Osteoblast (primary cell): ENCODE measurements at places on chromosomes 16 and 17. TPM values are rescaled to one million over a fixed set of nuclear protein-coding genes. Genes with fewer than 3 reads are reported as not detected.
A peak's percentile ranks its signal among the peaks of the same experiment; 100 is the strongest.

The KRT36 gene
- total RNA-seq = 0.36 TPM in 1 of 2 replicates, not detected in the other

- H3K27me3 ChIP-seq = no peaks in the 10 kb centered on the region
- no peak overlapping the region for H3K4me3 ChIP-seq
- DNase-seq = peak; percentile 89
- peaks cover 72% of the 10 kb centered on the region for H3K36me3 ChIP-seq
- H3K27ac ChIP-seq = no peak overlapping the region
- peaks cover 5% of the 10 kb centered on the region for H3K4me1 ChIP-seq
These were observed 356.2 kb downstream of the SEC14L1 start for GRCh38 chr17:77496831-77497577.

- peak; percentile 68 for DNase-seq
- H3K27me3 ChIP-seq = peaks cover 44% of the 10 kb centered on the region
- H3K27ac ChIP-seq = no peak overlapping the region
- no peaks in the 10 kb centered on the region for H3K4me1 ChIP-seq
- no peak overlapping the region for H3K4me3 ChIP-seq
These were observed 10.0 kb downstream of the GPR179 start for GRCh38 chr17:38333635-38334295.

The MPO gene
- under 0.01 TPM in 1 of 2 replicates, not detected in the other for total RNA-seq

The TBX21 gene
- not detected in 2 replicates for total RNA-seq

DNA sequence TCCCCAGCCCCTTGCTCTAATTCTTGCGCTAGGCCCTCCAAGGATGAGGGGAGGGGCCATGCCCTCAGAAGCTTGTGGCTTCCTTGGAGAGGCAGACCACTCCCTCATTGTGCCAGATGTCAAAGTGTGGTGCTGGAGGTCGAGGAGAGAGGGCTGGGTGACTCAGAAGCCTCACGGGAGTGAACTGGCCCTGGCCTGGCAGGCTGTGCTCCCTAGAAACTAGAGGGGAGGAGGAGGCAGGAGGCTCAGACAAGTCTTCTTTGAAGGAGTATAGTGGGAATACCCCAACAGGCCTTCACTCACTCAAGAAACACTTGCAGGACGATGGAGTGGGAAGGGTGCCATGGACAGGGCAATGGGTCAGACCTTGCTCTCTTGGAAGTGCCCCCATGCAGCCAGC, 18.5 kb downstream of the ANKRD40 start:
- peaks cover 57% of the 10 kb centered on the region for H3K4me1 ChIP-seq
- peak; percentile 92 for DNase-seq
- no peak overlapping the region for H3K27ac ChIP-seq
- H3K36me3 ChIP-seq = peaks cover 11% of the 10 kb centered on the region

DNA sequence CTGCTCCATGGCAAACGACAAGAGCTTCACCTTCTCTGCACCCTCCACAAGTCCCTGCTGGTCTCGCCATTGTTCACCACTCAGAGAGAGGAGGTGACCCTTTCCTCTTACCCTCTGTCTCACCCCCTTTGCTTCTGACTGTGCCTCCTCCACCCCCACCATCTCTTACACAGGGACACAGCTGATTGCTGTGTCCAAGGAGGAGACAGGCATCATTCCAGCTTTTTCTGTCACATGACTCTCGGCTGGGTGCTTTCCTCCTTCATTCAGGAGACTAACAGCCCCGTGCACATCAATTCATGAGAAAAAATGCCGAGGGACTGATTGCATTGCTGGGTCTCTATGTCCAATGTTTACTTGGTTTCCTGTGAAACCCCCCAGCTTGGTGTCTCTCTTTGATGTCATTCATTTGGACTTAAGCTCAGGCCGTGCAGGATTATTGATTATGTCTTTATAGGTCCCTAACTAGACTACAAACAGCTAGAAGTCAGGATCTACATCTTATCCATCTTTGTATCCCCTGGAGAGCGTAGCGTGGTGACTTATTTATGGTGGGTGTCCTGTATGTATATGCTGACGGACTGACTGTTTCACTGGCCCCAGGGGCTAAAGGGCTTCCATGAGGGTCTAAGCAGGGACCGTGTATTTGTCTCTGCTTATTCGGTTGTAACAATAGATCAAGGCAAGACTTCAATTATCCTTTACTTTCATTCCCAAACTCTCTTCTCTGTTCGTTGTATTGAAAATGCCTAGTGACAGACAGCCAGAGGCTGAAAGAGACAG, 82.2 kb upstream of the CDH13 start:
- no peaks in the 10 kb centered on the region for H3K36me3 ChIP-seq
- no peaks in the 10 kb centered on the region for H3K4me1 ChIP-seq
- no peak for DNase-seq
- no peaks in the 10 kb centered on the region for H3K27me3 ChIP-seq

The EVI2A gene
- 191 and 244 TPM in 2 replicates for total RNA-seq

- peaks cover 15% of the 10 kb centered on the region for H3K4me1 ChIP-seq
- DNase-seq = peak; percentile 100
- H3K36me3 ChIP-seq = no peaks in the 10 kb centered on the region
- H3K27ac ChIP-seq = peak overlapping the region; percentile 92
These were observed 11.0 kb upstream of the DPEP1 start for GRCh38 chr16:89602273-89602951.

The MYH10 gene
- total RNA-seq = 40.9 and 41.5 TPM in 2 replicates

The EVI2B gene
- total RNA-seq = 4.0 and 6.2 TPM in 2 replicates
